ENCODE measurements at places on chromosomes 4 and X.

DNA sequence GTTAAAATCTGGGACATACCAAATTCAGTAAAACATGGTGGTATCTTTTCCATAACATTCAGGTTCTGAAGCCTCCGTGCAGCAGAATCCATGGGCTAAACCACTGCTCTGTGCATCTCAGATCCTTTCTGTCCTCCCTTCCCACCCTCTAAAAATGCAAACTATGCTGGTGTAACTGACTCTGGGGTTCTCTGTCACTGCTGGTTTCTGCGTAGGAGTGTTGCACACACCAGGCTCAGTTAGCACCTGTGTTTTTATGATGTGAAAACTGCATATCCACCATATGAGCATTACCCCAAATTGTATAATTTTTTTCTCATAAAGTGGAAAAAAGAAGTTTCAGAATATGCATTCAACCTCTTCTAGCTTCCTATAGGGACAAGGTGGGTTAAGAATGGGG, 22.4 kb upstream of the IL21 start:
- DNase-seq: no peak

DNA sequence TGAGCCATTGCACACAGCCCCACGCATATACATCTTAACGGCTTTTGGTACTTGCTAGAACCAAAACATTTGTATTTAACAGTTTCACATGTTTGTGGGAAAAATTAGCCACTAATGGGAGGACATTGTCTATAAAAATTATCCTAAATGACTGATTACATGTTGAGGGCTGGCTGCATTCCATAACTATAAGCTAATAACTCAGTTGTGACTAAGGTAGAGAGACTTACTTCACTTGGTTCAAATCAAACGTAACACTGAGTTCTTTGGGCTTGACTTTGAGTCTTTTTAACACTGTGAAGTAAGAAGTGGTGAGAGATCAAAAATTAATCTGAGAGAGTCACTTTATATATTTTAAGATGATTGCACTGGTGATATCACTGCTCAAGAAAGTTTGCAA, 47.9 kb upstream of the PGRMC2 start:
- DNase-seq: no peak

GRCh38 chr4:127203562-127204200, 429.1 kb upstream of the INTU start:
- no peak for DNase-seq

DNA sequence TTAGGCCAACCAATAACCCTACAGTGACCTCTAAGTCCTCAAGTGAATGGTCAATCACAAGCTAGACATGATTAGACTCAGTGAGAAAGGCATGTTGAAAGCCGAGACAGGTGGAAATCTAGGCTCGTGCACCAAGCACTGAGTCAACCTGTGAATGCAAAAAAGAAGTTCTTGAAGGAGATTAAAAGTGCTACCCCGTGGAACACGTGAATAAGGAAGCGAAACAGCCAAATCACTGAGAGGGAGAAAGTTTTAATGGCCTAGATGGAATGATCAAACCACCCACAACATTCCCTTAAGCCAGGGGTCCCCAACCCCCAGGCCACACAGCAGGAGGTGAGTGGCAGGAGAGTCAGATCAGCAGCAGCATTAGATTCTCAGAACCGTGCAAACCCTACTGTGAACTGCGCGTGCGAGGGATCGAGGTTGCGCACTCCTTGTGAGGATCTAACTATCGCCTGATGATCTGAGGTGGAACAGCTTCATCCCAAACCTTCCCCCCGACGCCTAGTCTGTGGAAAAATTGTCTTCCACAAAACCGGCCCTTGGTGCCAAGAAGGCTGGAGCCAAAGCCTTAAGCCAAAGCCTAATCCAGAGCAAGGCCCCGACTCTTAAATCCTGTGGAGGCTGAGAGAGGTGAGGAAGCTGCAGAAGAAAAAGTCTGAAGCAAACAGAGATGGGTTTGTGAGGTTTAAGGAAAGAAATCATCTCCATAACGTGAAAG, 19.5 kb upstream of the PDE6B start:
- no peak for DNase-seq

GRCh38 chr4:159343116-159343515, 240.2 kb downstream of the RAPGEF2 start:
- no peak for DNase-seq

DNA sequence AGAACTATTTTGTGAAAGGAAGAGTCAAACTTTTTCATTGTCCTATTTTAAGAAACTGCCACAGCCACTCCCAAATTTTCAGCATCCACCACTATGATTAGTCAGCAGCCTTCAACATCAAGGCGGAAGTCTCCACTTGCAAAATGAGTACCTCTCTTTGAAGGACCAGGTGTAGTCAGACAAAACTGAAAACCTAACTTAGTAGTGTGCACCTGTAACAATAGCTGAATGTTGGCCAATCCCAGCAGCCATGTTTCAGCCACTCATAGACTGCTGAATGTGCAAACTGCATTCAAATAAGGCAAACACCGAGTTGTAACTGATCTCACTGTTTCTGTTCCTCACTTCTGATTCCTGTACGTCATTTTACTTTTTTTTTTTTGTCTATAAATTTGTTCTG, 341.1 kb downstream of the IL15 start:
- no peak for DNase-seq

DNA sequence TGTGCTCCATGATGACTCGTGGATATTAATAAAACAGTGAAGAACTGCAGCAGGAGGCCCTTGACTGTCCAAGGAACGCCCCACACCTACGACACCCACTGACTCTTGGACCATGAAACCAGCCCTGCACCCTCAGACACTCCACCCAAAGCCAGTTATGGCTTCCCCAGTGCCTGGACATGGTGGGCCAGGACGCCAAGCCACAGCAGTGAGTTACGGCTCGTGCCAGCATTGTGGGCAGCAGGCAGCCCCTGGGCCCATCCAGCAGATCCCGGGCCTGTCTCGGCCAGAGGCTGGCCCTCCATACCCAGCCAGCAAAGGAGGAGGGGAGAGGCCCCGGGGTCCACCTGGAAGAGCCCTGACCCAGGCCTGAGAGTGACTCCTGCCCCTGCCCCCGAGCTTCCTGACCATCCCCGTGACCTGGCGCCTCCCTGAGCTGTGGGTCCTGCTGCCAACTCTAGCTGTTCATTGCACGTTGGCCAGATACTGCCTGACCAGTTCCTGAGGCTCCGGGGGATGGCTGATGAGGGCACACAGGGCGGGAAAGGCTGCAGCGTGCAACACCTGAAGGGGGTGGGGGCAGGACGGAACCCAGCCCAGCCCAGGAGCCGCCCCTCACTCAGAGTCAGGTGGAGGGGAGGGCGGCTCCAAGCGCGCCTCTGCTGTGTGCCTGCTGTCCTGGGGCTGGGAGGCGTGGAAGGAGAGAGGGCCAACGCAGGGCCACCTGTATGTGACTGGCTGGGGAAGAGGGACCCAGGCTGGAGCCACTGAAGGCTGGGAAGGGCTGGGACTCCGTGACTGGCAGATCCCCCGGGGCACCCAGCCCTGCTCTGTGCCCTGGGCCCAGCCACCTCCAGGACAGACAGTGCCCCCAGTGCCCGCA, 739 bp downstream of the SLC49A3 start:
- no peak for DNase-seq

- DNase-seq: no peak
Observed at GRCh38 chr4:71133491-71133890, 140.0 kb downstream of the DCK start.

DNA sequence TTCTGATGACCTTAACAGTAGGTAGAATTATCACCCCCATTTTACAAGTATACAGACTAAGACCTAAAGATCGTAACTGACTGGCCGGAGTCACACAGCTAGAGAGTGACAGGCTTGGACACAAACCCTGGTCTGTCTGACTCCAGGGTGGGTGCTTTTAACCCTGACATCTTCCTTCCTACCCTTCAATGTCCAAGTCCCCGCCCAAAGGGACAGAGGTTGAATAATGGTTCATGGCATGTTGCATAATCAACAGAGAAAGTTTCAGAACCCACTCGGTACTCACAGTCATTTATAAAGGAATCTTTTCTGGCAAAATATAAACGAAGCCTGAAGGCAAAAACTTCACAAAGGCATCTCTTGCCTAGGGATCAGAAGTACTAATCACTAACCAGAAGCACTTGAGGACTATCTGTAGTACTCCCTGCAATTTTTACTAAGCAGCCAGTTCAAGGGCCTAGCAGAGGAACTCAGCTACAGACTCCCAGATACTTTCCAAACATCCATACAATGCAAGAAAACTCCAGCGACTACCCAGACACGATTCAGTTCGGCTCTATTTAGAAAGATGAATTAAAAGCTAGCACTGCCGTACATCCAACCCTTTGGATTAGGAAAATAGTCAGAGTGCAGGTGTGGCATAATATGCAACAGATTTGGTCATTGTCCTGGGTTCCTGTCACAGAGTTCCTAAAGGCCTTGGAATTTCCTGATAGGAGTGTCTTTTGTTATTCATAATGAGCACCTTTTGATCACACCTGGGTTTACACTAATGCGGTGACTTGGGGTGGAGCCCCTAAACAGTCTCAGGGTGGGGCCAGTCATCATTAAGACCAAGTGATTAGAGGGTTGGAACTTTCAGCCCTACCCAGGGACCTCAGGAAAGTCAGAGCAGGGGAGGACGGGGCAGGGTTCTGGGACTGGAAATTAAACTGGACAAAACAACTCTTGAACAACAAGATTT, 44.0 kb downstream of the RELL1 start:
- DNase-seq: no peak

GRCh38 chrX:10618961-10619360, 1.4 kb downstream of the MID1 start:
- no peak for DNase-seq

GRCh38 chr4:130722361-130722760, 1626.4 kb downstream of the C4orf33 start:
- DNase-seq: no peak

GRCh38 chr4:159401226-159401712, 298.4 kb downstream of the RAPGEF2 start:
- DNase-seq: no peak

DNA sequence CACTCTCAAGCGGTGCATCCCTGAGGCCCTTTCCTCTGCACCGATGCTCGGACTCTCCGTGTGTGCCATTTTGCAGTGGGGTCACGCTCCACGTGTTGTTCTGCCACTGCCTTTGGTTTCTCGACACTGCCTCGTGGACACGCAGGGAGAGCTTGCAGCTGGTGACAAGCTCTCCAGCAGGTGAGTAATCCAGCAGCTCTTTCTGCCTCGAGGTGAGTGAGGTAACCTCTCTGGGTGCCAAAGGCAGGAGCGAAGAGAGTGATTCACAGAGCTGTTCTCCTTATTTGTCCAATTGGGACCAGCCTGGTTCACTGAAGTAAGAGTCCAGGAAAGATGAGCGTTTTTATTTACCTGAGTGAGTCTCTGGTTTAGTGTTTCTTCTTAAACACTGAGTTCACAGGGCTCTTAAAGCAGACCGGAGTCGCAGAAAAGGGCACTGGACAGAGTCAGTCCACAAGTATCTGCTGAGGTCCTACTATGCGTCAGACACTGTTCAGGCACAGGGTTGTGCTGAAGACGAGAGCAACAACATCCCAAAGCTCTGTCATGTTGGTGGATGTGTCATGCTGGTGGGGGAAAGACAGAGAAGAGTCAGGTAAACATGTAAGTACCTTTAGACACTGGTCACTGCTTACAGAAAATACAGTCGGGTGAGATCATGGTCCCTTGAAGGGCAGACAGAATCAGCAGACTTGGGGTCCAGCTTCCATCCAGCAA, 61.8 kb downstream of the FHDC1 start:
- no peak for DNase-seq

- no peak for DNase-seq
Observed at GRCh38 chr4:35237924-35238323, 1006.4 kb downstream of the ARAP2 start.

- no peak for DNase-seq
Observed at GRCh38 chrX:155682834-155683233, 70.1 kb upstream of the TMLHE start.

DNA sequence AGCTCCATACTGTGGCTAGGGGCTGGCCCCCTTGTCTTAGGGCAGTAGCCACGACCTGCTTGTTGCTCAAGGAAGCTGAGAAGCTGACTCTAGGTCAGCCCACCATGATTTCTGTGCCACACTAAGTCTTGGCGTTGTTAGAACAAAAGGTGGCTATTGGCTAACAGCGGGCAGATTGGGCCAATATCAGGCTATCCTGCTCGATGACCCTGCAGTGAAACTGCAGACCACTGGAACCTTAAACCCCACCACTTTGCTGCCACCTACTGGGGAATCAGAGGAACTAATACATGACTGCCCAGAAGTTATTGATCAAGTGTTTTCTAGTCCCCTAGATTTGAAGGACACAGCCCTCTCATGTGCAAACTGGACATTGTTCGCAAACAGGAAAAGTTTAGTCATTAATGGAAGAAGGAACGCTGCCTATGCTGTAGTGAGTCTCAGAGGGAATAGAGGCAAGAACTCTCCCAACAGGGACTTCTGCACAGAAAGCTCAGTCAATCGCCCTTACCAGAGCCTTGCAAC, 17.0 kb upstream of the PAPSS1 start:
- DNase-seq: no peak

- DNase-seq: no peak
Observed at GRCh38 chr4:54586320-54586955, 71.3 kb upstream of the KIT start.

GRCh38 chr4:182879913-182880312, 37.3 kb downstream of the DCTD start:
- DNase-seq: no peak

DNA sequence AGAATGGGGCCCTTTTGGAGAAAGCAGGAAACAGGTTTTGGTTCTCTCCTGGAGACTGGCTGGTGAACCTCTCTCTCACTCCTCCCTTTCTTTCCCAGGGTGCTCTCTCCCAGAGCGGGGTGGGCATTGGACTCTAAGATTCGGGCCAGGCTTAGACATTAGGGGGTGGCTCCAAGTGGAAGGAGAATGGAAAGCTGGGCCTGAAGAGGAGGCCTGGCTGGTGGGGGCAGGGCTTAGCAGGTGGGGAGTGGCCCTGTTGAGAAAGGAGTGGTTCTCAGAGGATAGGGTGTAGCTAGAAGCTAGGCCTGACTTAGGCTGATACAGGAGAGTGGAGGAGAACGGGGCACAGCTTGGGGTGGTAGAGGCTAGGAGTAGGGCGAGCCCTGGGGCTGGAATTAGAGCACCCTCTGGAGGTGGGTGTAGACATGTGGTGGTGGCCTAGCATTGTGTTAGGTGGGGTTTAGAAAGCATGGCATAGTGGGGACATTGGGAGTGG, 5.7 kb downstream of the PLP2 start:
- DNase-seq: no peak

DNA sequence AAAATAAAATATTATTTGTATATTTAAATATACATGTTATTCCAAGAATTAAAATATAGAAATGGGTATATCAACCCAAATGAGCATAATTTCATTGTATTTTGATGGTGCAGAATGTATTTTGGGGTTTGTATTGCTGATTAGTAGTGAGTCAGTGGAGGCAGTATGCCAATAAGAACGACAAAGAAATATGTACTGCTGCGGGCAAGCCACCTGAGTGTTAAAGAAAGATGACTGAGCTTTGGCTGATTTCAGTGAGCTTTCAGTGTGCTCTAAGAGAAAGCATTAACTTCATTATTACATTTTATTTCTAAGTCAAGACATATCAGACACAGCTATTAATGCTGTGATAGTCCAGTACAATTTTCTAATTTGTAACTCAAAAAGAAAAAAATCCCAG, 297.8 kb downstream of the ANK2 start:
- no peak for DNase-seq
